ENCODE measurements at places on chromosomes 12 and 14.

- DNase-seq: no peak
Measured at GRCh38 chr14:89589400-89590118, 172.5 kb upstream of the FOXN3 start.

DNA sequence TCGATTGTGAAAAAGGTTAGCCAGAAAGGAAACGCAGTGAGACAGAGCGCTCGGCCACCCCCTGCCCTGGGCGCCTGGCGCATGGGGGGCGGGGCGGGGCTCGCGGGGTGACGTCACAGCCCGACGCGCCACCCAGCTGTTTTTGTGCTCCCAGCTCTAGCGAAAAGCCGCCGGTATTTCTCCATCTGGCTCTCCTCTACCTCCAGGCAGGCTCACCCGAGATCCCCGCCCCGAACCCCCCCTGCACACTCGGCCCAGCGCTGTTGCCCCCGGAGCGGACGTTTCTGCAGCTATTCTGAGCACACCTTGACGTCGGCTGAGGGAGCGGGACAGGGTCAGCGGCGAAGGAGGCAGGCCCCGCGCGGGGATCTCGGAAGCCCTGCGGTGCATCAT, at the start of gene GABARAPL1:
TSS of gene GABARAPL1 (plus strand) at position 139 of the 393 bp plus-strand sequence. CDS start at position 392, 253 bp downstream.
- DNase-seq: peak; percentile 7

GRCh38 chr14:97350415-97350814, 553.2 kb downstream of the VRK1 start:
- DNase-seq: no peak

GRCh38 chr14:74142523-74142922, 57.8 kb downstream of the LIN52 start:
- DNase-seq: no peak

- peak; percentile 45 for DNase-seq
Measured at GRCh38 chr12:56632701-56633467, 2.8 kb upstream of the BAZ2A start.

GRCh38 chr12:5220099-5220498, 176.4 kb downstream of the KCNA5 start:
- DNase-seq: no peak

GRCh38 chr12:29796823-29797263, 13.1 kb upstream of the TMTC1 start:
- no peak for DNase-seq

DNA sequence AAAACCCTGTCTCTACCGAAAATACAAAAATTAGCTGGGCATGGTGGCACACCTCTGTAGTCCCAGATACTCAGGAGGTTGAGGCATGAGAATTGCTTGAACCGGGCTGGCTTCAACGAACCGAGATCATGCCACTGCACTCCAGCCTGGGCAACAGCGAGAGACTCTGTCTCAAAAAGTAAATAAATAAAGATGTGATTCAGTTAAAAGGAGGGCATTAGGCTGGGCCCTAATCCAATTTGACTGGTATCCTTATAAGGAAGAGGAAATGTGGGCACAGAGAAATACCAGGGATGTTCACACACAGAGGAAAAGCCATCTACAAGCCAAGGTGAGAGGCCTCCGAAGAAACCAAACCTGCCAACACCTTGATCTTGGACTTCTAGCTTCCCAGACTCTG, 10.1 kb upstream of the DCAF4 start:
- DNase-seq: no peak

GRCh38 chr12:47224563-47225133, 144.9 kb upstream of the AMIGO2 start:
- DNase-seq: no peak

DNA sequence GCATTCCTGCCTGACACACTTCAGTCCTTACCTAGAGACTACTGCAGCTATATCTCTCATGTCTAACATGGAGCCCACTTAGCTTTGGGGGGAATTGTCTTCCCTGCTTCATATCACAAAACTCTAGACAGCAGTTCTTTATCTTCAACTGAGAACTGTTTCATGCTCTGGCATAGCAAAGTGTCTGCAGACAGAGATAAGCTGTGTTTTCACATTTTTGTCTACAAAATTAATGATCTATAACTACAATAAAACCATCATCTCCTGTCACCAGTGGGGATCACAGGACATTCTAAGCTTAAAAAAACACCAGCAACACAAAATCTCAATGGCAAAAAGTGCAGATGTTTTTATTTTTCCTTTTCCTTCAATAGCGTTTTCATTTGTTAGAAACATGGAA, 137.1 kb upstream of the VRK1 start:
- no peak for DNase-seq

GRCh38 chr14:105086833-105087307, 21.6 kb upstream of the GPR132 start:
- peak; percentile 82 for DNase-seq

- DNase-seq: peak; percentile 69
Measured at GRCh38 chr14:95903616-95904107, 27.0 kb downstream of the TUNAR start.

DNA sequence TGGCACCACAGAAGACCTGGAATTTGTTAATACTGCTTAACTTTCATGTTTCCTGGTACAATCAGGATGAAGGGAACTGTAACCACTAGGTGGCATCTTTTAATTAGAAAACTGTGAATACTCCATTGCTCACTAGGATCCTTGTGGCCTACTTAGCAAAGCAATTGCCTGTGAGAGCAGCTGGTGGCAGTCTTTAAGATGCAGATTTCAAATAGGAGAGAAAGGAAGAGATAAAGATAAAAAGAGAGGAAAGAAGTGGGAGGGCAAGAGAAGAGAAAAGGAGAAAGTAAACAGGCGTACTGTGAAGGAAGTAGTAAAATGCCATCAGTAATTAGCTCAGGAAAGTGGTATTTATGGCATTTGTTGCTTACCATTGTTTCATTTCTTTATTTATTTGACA, 114.5 kb downstream of the RAD51B start:
- peak; percentile 96 for DNase-seq

- DNase-seq: no peak
Measured at GRCh38 chr14:55130196-55130550, 1.1 kb downstream of the LGALS3 start.

- DNase-seq: no peak
Measured at GRCh38 chr14:33717866-33718265, 233.0 kb downstream of the EGLN3 start.

GRCh38 chr12:132687211-132688164, at the start of the genes POLE and PXMP2:
POLE (minus strand) TSS chr12:132687342; CDS start chr12:132687315, 27 bp downstream.
PXMP2 (plus strand) TSS chr12:132687587; CDS start chr12:132687671, 84 bp downstream.
- peak; percentile 95 for DNase-seq

DNA sequence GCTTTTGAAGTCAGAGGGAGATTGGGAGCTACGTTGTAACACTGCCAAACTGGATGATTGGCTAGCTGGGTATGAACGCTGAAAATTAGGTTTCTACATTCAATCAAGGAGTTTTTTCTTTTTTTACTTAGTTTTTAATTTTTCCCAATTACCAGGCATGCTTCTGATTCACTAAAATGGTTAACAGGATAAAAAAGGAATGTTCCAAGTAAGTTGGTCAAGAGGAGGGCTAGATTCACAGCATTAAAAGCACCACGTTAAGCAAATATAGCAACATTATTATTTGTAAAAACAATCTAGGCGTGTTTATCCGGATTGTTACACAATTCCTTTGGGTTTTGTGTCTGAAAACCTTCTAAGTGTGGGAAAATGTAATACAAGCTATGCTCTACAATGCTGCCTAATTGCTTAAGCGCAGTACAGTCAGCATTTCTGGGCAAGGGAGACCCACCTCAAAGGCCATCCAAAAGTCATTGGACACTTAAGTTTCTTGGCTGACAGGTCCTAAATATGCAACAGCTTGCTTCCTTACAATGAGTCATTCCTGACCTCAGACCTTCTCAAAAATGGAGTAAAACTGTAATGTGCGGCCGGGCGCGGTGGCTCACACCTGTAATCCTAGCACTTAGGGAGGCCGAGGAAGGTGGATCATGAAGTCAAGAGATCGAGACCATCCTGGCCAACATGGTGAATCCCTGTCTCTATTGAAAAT, 1.2 kb downstream of the RPLP0 start:
- no peak for DNase-seq

- no peak for DNase-seq
Measured at GRCh38 chr12:127562816-127563215, 704.2 kb upstream of the TMEM132C start.

DNA sequence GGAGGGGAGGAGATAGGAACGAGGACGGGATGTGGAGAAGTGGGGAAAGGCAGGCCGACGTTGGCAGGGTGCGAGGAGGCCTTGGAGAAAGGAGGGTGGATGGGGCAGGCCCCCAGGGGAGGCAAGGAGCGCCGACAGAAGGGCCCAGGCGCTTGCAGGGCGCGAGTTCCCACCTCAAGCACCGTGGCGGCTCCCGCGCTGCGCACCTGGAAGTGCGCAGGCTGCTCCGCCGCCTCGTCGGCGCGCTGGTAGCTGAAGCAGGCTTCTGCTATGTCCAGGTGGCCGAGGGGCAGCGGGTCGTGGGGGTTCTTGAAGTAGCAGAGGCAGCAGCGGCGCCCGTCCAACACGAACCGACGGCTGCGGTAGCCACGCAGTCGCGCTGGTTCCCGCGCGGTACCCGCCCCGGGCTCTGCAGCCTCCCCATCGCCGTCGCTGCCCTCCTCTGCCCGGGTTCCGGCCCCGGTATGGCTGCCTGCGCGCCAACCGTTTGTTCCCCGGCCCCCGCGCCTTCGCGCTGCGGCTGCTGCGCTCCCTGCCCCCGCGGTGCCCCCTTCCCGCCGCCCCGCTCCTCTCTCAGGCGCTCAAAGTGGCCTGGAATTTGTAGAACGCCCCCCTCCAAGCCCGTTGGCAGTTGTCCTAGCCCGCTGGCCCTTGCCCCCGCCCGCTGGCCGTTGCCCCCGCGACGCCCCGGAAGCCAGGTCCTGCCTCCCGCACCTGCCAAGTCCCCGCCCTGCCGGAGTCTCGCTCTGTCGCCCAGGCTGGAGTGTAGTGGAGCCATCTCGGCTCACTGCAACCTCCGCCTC, 1.1 kb upstream of the ACTR6 start:
- peak; percentile 35 for DNase-seq

GRCh38 chr12:24902511-24903328, 46.2 kb downstream of the BCAT1 start:
- DNase-seq: no peak

GRCh38 chr14:106419376-106419965, 893.1 kb downstream of the TMEM121 start:
- no peak for DNase-seq

- no peak for DNase-seq
Measured at GRCh38 chr12:47268501-47269454, 189.0 kb upstream of the AMIGO2 start.

GRCh38 chr14:77882636-77883035, 82.7 kb downstream of the ADCK1 start:
- peak; percentile 43 for DNase-seq

- peak; percentile 86 for DNase-seq
Measured at GRCh38 chr14:25007832-25008231, 42.1 kb downstream of the STXBP6 start.

DNA sequence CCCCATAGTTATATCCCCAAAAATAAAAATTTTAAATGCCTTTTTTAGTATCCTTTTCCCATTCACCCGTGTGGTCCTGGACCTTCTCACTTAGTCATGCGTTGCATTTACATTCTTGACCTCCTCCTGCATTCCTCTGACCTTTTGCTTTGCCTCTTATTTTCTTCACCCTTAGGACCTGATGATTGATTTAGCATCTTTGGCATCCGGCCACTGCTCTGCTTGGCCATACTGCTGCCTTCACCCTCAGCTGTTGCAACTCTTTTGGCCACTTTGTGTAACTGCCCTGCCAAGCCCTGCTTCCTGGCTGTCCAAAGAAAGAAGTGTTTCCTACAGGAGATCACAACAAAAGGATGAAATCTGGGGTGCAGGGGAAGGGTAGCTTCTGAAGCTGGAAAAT, 48.8 kb upstream of the SLC38A4 start:
- no peak for DNase-seq

- no peak for DNase-seq
Measured at GRCh38 chr14:30974628-30975027, 50.8 kb upstream of the AP4S1 start.

- peak; percentile 32 for DNase-seq
Measured at GRCh38 chr12:118777504-118777903, 203.8 kb upstream of the SRRM4 start.

- DNase-seq: no peak
Measured at GRCh38 chr12:41467591-41468325, 279.6 kb downstream of the PDZRN4 start.

- DNase-seq: no peak
Measured at GRCh38 chr12:62899568-62900390, 35.2 kb downstream of the PPM1H start.

- DNase-seq: no peak
Measured at GRCh38 chr12:11837216-11837934, 187.9 kb downstream of the ETV6 start.

- peak; percentile 60 for DNase-seq
Measured at GRCh38 chr12:121536899-121537813, 43.7 kb downstream of the KDM2B start.

GRCh38 chr12:115762936-115763335, 514.6 kb downstream of the MED13L start:
- DNase-seq: no peak

GRCh38 chr14:78143489-78144145, 26.6 kb upstream of the NRXN3 start:
- no peak for DNase-seq

DNA sequence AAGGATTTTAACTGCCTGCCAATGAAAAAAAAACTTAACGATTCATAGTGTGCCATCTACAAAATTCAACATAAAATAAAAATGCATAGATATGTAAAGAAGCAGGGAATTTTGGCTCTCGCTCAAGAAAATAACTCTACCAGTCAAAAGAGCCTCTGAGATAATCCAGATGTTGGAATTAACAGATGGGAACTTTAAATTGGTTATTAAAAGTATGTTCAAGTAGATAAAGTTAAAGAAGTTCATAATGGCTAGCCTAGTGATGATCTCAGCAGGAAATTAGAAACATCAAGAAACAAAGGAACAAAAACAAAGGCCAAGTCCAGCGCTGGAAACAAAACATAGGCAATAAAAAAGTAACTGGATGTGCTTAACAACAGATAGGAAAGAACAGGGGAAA, 23.1 kb downstream of the PIK3C2G start:
- DNase-seq: no peak

GRCh38 chr12:2300886-2301285, 248.1 kb downstream of the CACNA1C start:
- DNase-seq: no peak

- no peak for DNase-seq
Measured at GRCh38 chr14:76163668-76164363, 12.1 kb downstream of the GPATCH2L start.

GRCh38 chr14:69171569-69171968, 18.6 kb upstream of the DCAF5 start:
- DNase-seq: no peak

GRCh38 chr12:93098077-93098476, 169.0 kb upstream of the EEA1 start:
- peak; percentile 44 for DNase-seq

DNA sequence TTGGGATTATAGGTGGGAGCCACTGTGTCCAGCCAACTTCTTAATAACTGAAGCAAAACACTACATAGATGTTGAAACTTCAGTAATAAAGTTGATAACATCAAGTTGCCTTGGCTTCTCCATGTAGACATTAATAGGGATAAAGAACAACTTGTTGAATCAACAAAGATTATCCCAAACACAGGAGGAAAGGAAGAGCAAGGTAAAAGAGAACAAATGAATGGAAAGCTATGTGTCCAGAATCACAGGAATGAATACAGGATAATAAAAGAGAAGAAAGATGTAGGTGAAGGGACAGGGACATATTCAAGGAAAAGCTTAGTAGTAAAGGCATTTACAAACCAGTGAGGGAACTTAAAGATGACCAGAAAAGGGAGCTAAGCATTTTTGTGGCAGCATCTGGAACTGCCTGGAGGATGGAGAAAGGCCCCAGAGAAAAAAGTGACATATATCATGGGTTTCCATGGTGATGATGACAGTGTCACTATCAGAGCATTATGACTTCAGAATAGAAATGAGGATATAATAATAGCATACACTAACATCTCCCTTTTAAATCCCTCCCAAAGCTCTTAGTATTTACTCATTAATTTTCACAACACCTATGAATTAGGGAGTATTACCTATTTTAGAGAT, 24.0 kb upstream of the MDM1 start:
- no peak for DNase-seq

Data from NCI-H524 (cell line).